ENCODE measurements at places on chromosomes 5 and 9.

GRCh38 chr5:79873187-79873586 is 117.9 kb downstream of the MTX3 start:
- DNase-seq, result no peak

- DNase-seq, result no peak
Observed at GRCh38 chr5:173011566-173011965, 28.0 kb downstream of the ATP6V0E1 start.

DNA sequence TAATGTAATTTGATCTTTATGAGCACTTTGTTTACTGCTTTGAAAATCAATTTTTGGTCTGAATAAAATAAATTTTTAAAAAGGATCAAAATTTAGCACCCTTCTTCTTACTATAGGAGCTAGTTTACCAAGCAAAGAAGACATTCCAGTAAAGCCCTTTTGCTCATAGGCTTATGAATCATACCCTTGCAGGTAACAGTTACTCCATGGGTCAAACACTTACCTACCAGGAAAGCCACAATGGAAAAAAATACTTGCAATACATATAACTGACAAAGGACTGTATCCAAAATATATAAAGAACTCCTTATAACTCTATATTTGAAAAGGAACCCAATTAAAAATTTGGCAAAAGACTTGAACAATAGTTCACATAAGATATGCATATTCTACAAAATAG is 66.6 kb downstream of the SHOC1 start:
- DNase-seq, result no peak

DNA sequence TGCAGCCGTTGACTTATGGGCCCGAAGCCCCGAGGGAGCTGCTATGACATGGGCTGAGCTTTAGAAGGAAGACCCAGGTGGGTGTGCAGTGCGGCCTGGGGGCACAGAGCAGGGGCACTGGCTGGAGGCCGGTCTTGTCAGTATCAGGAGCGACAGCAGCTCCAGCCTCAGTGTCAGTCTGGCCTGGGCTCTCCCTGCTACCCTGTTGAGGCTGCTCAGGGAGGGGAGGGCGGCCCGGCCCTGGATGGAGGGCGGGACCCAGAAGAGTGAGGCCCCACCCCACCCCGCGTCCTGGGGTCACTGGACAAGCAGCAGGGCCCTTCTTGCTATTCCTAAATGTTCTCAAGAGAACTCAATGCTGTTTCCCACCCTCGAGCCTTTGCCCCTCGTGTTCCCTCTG is 18.0 kb downstream of the GFI1B start:
- DNase-seq, result no peak

GRCh38 chr9:105431424-105432246 is 16.2 kb upstream of the FSD1L start:
- DNase-seq, result no peak

GRCh38 chr9:126475933-126476555 is 137.7 kb upstream of the LMX1B start:
- no peak for DNase-seq

DNA sequence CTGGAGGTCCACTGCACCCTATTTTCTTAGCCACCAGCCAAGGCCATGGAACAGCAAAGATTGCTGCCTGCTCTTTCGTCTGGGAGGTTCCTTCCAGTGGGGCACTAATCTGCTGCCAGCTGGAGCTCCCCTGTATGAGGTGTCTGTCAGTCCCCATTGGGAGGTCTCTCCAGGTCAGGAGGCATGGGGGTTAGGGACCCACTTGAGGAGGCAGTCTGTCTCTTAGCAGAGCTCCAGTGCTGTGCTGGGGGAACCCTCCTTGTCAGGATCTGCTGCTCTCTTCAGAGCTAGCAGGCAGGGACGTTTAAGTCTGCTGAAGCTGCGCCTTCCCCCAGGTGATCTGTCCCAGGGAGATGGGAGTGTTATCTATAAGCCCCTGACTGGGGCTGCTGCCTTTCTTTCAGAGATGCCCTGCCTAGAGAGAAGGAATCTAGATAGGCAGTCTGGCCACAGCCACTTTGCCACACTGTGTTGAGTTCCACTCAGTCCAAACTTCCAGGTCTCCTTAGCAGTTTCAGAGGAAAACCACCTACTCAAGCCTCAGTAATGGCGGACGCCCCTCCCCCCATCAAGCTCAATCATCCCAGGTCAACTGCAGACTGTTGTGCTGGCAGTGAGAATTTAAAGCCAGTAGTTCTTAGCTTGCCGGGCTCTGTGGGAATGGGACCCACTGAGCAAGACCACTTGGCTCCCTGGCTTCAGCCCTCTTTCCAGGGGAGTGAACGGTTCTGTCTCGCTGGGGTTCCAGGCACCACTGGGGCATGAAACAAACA is 317.7 kb downstream of the LRRC70 start:
- DNase-seq, result no peak

DNA sequence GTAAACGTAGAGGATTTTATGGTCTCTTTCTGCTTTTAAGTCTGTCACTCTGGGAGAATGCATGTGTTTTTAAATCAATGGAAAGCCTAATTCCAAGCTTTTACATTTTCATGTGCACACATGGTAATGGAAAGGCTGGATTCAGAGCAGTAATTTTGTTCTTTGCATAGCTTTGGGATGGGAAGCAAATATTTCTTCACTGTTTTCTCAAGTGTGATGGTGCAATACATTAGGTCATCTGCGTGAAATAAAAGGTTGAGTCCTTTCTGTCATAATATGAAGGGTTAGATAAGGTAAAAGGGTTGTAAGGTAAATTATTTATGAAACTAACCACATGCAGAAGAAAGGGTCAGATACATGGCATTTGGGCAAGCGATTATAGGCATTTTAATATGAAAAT is 88.2 kb upstream of the NR3C1 start:
- DNase-seq, result no peak

DNA sequence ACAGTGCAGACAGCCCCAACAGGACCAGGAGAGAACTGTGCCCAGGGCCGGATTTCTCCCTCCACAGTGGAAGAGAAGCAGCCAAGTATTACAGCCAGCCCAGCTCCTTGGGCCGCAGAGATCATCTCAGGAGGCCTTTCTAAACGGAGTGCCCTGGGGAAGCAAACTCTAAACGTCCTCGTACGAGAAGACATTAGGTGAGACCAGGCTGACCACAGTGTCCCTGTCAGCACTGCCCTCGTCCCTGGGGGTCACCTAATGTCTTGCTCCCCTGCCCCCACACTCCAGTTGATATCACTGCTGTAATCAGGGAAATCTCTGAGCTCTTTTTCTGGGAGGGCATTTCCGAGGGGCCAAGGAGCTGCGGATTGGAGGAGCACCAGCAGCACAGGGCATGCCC is 6.5 kb downstream of the QRFP start:
- DNase-seq, result no peak

DNA sequence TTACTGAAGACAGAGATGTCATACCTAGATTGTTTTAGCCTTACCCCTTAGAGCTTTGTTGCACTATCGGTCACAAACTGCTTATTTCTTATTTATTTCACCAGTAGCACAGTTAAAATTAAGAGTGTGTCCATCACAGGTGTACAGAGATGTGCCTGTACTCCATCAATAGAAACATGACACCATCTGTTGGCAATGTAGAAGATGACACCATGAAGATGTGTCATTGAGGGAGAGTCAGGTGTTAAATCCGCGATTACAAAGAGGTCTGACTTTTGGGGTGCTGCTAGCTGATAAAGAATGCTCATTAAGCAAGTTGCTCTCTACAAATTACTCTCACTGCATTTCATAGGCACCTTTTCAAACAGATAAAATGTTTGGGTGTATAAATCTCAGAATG is 164.4 kb downstream of the SMARCA2 start:
- DNase-seq, result no peak

GRCh38 chr5:173010547-173011464 is 27.2 kb downstream of the ATP6V0E1 start:
- no peak for DNase-seq

DNA sequence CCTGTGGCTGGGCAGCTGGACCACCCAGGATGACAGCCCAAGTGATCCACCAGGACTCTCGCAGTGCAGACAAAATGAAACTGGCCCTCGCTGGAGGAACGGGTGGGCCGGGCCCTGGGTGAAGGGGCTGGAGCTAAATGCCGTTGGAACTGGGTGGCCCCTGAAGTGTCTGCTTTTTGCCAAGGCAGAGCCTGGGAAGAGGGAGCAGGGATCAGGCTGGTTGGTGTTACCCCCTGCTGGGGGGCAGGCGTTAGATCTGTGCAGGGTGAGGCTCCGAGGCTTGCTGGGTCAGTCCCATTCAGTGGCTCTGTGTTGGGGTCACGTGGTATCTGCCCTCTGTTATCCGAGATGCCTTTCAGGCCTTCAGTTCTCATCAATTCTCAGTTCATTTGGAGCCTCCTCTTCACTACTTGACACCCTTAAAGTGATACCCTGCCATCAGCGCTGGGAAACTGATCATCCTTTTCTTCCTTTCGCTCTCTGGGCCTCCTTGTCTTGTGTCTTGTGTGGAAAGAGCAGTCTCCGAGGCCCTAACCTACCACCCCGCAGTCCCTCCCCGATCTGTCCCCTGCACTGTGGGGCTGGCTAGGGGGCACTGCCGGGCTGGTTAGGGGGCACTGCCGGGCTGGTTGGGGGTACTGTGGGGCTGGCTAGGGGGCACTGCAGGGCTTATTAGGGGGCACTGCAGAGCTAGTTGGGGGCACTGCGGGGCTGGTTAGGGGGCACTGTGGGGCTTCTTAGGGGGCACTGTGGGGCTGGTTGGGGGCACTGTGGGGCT is 37.3 kb downstream of the COL5A1 start:
- no peak for DNase-seq

DNA sequence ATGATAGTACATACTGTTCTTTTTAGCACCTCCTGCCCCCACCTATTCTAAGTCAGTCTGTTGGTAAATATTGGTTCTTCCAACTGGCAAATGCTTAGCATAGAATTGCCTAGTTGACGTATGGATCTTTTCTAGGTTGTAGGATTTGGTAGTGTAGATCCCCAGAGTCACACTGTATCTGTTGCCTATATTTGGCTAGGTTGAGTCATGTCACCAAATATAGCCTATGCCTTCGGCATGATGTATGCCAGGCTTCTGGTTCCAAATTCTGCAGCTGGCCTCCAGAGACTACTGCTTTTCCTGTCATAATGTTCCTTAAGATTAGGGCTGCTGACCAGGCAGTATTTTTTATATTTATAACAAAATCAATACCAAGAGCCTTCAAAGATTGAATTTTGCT is 38.2 kb downstream of the CPEB4 start:
- DNase-seq, result no peak

DNA sequence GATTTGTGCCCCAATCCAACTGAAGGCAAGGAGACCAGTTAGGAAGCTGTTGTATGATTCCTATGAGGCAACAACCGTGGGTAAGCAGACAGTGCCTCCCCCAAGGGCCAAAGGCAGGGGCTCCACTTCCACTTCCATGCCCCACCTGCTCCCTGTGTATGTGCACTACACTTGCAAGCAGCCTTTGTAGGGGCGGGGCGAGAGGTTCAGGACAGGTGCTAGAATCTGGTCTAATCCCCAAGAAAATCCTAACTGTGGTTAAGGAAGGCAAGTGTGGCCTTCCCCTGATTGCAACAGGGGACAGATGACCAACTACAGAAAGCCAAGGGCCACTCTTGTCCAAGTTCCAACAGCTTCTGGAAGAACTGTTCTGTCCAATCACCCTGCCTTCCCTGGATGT is 41.7 kb downstream of the B4GALT1 start:
- no peak for DNase-seq

DNA sequence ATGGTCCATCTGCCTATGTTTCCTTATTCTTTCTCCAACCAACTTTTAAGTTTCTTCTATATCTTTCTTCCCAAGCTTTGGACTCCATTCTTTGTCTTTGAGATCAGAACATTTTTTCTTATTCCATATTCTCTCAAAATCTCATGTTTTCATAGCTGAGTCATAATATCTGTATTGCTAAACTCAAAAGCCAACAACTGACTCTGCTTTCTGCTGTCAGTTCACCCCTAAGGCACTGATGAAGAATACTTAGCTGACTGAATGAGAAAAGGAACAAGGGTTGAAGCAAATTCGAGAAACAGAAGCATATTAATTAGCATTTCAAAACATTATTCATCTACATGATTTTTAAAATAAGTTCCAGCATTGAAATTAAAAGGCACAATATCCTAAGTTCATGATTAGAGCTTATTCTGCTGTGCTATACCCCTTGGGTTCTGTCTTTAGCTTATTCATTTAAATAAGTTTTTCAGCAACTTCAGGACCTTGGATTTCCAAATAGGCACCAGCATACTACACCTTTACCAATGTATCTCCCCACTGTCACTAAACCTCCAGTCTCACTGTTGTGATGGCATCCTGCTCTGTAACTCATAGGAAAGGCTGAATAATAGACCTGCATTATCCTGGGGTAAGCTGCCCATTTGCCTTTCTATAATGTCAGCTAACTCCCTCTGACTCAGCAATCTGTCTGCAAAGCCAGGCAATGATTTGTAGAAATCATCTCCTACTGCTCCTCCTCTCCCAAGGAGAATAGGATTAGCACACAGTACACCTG is 49.9 kb upstream of the C5orf46 start:
- DNase-seq, result no peak

GRCh38 chr9:97751531-97751930 is 54.4 kb upstream of the XPA start:
- no peak for DNase-seq

- no peak for DNase-seq
Observed at GRCh38 chr5:165574100-165574499, 2068.7 kb downstream of the MAT2B start.

DNA sequence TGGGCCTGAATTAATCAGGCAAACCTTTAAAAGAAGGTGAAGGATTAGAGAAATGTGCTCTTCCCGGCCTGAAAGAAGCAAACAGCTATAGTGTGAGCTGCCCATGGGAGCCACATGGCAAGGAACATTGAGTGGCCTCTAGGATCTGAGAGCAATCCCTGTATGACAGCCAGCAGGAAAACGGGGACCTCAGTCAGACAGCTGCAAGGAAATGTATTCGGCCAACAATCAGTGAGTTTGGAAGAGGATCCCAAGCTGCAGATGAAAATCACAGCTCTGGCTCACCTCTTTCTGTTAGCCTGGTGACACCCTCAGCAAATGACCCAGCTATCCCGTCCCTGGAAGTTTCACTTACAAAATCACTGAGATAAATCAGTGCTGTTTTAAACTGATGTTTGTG is 309.2 kb downstream of the SH3GL2 start:
- DNase-seq, result no peak

DNA sequence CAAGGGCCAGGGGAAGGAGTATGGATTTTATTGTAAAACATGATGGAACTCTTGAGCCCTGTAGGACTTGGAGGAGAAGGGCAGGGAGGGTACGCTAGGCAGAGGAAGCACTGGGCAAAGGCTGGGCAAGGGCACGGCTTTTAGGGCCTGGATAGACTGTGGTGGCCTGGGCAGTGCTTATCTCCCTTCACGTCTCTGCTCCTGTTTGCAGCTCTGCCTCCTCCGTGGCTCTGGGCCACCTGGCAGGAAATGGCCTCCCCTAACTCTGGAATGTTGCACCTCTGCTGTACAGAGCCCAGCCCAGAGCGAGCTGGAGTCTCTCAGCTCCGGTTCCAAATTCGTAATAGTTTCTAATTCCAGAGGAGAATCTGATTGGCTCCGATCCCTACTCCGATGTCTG is 12.2 kb upstream of the STC2 start:
- DNase-seq, result no peak

- DNase-seq, result no peak
Observed at GRCh38 chr9:118609355-118610044, 759.7 kb downstream of the BRINP1 start.

GRCh38 chr9:121841771-121842611 is 190.6 kb downstream of the DAB2IP start:
- no peak for DNase-seq

Data from right lung (tissue), 10 donors.